ENCODE measurements at places on chromosomes 1 and 21.

DNA sequence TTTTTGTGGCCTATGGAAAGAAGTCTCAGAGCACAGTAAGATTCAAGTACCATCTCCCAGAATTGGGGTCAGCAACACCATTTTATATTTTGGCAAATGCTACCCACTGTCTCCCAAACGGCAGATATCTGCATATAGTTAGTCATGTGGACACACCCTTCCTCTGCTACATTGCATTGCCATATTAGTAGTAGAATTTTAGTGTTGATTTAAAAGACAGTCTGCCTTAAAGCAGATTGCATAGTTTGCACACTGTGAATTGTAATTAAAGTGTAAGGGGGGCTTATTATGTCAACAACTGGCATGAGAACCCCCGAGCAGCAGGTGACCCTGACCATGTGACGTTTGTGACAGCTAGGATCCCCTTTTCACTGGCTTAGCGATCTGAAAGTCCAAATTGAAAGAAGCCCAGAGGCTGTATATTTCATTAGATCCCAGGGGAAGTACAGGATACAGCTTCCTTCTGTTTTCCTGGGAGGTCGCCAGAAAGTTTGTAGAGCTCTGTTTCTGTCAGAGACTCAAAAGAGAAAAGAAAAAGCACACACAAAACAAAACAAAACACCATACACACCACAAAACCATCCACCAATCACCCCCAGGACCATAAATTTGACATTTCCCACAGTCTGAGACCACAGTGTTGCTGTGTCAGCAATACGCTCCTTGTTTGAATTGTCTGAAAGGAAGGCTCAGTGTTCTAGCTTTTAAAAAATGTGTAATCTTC lies 172.4 kb downstream of the NFIA start:
- no peak for DNase-seq

DNA sequence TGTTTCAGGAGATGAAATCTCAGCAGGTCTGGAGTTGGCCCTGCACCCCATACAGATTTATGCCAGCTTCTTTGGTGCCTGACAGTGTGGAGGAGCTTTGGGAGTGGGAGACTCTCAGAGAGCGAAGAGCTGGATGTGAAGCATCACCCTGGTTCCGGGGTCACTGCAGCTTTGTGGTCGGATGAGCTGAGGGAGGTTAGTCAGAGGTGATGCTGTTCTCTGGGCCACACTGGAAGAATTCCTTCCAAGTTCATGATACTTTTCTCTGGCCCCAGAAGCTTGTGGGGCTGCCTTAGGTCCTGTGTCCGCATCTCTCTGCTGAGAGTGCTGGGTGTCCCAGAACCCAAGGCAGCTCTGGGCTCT lies 467.8 kb downstream of the CAMTA1 start:
- DNase-seq: no peak

GRCh38 chr1:5343256-5344020 lies 648.8 kb downstream of the NPHP4 start:
- no peak for DNase-seq

DNA sequence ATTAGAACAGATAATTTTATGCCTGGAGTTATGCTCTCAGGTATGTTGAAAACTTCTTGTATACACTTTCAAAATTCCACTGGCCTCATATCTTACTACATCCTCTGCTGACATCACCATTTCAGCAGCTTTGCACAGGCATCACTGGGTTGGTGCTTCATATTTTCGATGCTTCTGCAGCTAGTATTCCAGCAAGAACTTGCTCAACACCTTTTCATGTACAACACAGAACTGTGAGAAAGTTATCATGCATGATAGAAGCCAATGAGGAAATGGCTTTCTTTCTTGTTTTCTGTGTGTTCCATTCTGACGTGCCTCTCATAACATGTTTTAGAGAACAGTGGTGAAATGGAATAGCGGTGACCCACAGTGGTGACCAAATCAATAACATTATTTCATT lies 5.1 kb upstream of the GBP5 start:
- DNase-seq: no peak

DNA sequence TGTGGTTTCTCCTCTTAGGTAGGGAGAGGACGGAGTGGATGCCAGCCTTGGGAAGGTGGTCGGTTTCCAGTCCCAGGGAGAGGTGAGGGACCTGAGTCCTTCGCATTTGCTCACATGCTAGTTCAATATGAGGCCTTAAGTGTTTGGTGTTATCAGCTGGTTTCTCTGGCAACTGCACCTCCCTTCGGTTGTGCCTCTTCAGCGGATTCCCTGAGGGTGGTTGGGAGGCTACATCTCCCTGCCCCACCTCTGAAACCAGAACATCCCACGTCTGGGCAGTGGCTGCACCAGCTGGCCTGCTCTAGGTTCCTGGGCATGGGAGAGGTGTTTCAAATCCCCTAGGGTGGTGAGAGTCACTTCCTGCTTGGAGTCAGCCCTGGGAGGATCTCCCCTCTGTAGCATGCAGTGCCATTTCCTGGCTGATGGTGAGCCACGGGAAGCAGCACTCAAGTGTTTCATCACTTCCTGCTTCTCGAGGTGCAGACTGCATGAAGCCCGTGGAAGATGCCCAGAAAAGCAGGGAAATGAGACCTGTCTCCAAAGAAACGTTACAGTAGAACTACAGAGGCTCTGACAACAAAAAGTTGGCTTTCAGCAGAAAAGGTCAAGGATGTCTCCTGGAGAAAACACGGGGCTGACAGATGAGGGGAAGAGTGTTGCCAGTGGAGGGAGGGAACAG lies 4.5 kb downstream of the TMEM125 start:
- DNase-seq: no peak

DNA sequence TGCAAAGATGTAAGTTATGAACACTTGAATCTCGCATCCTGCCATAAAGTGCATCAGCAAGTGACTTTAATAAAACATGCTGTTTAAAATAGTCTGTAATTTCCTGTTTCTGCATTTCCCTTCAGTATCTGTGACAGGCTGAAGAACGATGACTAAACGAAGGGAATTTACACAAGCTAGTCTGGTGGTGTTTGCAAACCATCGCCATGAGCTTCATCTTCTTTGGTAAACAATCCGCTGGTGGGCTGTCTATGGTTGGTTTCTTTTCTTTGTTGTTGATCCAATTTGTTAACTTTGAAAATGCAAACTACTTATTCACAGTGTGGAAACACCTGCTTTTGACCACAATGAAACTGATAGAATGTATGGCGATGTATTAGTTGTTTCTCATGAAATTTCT lies 13.9 kb downstream of the SERTAD4 start:
- DNase-seq: no peak

DNA sequence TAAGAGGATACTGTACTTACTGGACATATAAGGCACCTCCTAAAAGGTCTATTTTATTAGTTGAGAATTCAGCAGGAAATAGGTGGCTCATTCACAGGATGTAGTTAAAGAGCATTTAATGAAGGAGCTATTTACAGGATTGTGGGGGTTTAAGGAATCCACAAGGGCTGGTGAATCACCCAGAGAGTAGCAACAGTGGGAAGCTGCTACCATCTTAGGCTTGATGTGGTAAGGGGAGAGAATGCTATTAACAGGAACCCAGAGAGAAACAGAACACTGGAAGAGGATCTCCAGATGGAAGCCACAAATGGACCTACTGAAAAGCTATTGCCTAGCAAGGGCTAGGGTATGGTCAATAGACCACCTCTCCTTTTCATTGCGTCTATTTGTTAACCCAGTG lies 52.0 kb upstream of the COL11A1 start:
- DNase-seq: no peak

GRCh38 chr1:147558045-147558444 lies 16.7 kb downstream of the BCL9 start:
- no peak for DNase-seq

GRCh38 chr1:168312718-168313604 lies 32.3 kb downstream of the TBX19 start:
- DNase-seq: no peak

- DNase-seq: no peak
Observed at GRCh38 chr1:76302711-76303339, 228.3 kb downstream of the ST6GALNAC3 start.

- DNase-seq: no peak
Observed at GRCh38 chr1:225617956-225618355, 35.0 kb downstream of the ENAH start.

Data from substantia nigra (tissue), 51 donors.